H9 (cell line): ENCODE measurements at places on chromosomes 4 and X.
A peak's percentile ranks its signal among the peaks of the same experiment; 100 is the strongest.

DNA sequence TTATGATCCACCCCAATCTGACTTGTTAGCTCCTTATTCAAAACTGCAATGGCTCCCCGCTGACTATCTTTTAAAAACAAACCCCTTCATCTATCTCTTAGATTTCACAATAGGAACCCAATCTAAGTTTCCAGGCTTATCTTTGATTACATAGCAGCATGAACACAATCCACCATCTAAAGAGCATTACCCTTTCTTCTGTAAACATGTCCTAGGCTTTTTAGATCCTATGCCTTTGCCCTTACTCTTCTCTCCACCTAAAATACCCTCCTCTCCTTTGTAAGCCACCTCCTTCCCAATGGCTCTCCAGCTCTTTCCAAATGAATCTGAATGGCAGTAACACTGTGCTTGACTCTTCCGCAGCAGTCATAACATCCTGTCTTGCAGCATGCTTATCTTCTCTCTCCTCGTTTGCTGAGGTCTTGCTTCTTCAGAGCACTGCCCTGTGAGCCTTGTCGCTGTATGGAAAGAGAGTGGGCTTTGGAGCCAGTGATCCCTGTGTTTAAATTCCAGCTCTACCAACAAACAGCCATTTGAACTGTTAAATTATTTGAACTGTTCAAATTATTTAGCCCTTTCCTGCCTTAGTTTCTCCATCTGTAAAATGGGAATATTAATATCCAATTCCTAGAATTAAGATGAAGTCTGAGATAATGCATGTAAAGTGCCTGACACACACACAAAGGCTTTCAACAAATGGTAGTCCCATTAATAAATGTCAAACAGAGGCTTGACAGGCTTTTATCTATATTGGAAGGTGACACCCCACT, 16.2 kb upstream of the TSPAN5 start:
- no peak for DNase-seq

DNA sequence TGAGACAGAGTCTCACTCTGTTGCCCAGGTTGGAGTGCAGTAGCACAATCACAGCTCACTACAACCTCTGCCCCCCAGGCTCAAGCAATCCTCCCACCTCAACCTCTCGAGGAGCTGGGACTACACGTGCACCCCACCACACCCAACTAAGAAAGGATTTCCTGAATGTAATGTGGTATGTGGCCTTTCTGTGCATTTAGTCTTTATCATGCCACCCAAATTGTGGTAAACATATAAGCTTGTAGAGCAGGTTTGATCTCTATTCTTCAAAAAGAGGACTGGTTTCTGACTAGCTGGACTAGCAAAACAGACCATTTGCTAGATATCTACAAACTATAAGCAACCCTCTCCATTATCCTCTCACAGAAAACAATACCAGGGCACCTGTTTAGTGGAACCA, 33.6 kb downstream of the ELOVL6 start:
- DNase-seq = no peak

DNA sequence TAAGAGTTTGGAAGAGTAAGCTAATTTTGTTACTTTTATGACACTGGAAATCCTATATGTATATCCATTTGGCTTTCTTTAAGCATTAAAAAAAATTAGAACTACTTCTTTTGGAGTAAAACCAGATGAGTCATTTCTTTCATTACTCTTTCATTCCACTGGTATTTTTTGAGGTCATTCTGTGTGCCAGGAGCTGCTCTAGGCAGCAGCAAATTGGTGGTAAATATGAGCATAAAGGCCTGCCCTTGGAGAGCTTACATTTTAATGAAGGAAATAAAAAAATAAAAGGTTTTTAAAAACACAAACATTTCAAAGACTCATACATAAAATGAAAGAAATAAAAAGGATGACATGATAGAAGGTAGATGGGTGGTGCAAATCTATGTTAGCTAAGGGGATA, 37.4 kb downstream of the MID1 start:
- DNase-seq = no peak

DNA sequence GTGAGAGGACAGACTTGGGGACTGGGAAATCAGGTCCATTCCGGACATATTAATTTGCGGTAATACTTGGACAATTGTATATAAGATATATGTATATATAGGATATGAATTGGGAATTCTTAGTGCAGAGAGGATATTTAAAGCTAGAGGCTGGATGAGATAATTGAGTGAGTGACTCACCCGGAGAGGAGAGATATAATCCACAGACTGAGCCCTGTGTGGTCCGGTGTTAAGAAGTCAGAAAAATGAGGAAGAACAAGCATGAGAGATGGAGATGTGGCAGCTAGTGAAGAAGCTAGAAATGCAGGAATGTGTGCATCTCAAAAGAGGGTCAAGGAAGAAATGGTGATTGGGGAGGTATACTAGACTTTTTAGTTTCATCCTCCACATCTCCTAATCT, 336.2 kb downstream of the SLC7A11 start:
- DNase-seq = no peak

DNA sequence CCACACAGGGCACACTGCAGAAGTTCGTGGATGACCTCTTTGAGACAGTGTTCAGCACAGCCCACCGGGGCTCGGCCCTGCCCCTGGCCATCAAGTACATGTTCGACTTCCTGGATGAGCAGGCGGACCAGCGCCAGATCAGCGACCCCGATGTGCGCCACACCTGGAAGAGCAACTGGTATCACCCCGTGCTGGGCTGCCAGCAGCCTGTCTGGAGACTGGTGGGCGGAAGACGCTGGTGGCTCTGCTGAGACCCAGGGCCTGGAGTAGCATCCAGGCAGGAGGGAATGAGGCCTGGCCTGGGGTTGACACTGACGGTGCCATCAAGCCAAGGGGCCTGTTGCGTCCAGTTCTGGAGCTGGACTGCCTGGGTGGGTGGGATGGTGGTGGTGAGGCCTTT, 8.6 kb downstream of the LAGE3 start:
- DNase-seq = no peak

- no peak for DNase-seq
Observed at GRCh38 chrX:36856849-36857248, 151.3 kb upstream of the FAM47C start.

- DNase-seq = no peak
Observed at GRCh38 chr4:7680106-7680505, 245.4 kb upstream of the PSAPL1 start.

DNA sequence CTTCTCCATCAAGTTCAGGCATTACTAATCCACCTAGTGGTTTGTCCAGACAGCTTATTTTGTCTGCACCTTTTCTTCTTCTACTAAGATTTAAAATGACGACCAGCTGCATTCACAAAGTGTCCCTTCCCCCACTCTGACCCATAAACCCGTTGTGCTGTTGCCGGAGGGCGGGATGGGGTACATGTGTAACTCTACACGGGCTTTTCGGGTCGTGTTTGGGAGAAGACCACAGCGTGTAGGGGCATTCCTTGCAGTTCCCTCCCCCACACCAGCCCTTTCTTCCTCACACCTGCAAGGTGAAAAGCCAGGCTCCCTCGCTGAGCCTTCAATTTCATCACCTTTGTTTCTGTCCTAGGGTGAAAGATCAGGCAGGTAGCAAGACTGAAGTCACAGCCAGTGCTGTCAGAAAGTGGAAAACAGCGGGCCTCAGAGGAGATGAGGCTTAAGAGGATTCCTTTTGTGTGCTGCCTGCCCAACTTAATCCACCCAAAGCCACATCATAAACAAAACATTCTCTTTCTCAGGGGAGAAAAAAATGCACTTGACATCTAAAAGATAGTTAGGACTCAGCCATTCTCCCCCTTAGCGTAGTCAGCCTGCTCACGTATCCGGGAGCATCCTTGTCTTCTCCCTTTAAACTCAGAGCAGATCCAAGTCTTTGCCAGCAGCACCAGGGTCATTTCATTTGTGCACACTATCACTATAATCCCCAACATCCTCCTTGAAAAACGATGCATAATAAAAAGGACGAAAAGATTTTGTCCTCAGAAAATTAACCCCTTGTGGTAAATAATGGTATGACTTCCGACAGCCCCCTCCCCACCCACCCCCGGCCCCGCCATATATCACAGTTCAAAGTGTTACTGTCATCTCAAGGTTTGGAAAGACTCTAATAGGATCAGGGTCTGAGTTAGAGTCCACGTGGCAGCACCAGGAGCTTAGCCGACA, 599.0 kb downstream of the RAB28 start:
- DNase-seq = no peak

DNA sequence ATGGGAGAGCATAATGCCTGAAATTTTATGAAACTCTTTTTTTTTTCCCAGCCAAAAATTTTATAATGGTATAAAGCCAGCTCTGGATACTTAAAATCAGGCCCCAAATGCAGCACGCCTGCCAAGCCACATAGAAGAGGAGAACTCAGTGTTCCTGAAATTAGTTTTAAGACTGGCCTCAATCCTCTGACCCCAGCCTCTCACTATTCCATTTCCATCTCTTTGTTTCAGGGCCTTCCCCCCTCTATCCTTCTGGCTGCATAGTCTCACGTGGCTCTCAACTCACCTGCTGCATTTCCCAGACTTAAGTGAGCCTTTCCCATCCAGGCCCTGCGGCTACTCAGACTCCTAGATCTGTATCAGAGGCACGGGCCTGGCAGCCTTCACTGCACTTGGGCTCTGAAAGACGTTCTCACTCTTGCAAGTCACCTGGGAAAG, 5.2 kb upstream of the CBR4 start:
- DNase-seq = peak; percentile 35

DNA sequence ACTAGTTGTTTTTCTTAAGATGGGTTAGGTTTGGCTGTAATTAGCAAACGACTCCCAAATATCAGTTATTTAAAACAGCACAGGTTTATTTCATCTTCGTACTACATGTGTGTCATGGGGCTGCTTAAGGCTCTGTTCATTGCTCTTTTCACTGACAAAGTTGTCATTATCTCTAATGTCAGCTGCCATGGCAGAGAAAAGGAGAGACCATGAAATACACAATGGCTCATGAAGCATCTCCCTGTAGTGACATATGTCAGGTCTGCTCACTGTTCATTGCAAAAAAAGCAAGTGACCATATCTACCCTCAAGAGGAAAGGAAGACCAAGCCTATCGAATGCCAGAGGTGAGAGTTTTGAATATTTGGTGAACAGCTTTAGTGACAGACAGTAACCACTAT, 52.2 kb upstream of the PCDH7 start:
- DNase-seq = no peak

DNA sequence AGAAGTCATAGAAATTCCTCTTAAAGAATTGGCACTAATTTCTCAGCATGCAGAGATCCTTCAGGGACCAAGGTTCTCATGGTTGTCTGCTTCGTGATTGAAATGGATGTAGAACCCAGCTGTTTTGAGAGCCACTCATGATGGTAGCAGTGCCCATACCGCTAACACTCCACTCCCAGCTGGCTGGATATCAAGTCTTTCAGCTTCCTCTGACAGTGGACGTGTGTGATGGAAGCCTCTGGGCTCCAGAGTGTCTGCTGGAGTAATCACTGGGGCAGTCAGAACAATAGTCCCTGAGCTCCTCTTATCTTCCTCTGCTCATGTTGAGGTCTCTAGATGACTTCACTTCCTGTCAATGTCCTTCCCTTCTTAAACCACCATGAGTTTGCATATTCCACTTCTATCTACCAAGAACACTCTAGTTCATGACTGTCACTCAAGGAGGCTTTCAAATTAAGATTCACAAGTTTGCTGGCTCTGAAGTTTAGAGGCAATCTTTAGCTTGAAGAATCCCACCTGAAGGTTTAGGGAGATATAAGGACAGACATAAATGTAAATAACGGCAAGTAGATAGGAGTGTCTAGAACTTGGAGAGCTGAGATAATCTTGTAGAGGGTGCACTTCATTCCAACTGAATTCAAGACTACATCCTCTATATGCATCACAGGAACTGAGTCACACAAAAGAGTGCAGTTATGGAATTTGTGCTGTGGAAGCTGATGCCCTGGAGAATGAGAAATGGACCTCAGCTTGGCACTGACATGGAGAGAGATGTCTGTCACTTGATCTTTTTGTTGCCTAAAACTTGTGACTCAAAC, 64.5 kb upstream of the WDR1 start:
- DNase-seq = no peak

- no peak for DNase-seq
Observed at GRCh38 chr4:3384771-3385710, 56.7 kb upstream of the HGFAC start.

DNA sequence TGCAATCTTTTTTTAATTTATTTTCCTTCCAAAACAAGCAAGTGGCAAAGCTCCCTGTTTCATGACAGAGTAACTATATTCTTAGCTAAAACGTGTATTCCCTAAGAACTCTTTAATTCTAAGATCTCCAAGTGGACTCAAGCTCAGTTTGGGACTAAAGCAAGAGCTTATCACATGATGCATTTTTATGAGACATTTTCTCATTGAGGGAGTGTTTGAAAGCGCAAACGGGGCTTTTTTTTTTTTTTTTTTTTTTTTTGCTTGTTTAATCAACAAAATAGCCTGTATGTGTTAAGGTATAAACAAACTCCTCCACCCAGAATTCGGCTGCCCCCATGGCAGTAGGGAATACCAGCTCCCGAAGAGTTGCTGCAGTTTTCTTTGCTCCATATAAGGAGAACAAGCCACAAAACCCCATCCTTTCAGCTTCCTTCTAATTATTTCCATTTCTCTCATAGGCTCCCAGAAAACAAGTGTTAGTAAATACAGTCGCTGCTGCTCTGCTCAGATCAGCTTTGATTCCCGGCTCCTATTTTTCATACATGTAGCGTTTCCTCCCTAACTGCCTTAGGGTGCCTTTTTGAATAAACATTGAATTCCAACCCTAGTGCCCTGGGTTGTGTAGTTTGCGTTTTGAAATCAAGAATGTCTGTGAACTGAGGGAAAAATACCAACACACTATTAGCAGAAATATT, 669 bp upstream of the PPARGC1A start:
- DNase-seq = no peak

- no peak for DNase-seq
Observed at GRCh38 chr4:15035159-15035558, 32.9 kb downstream of the CPEB2 start.

DNA sequence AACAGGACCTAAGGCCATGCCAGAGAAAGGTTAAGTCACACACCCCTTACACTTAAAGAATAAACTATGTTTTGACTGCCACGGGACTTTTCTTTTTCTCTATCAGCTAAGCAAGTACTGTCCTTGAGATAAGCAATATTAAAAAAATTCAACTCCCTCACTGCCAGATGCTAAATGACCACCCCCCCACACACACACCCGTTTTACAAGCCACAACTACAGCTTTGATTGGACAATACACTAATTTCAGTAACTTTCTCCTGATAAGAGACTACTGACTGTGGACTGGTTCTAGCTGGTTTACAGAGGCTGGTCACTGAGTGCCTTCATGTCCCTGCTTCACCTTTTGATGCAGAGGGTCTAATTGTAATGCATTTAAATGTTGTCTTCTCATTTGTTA, 63.9 kb upstream of the HOPX start:
- no peak for DNase-seq

- no peak for DNase-seq
Observed at GRCh38 chrX:22060415-22061280, 28.5 kb downstream of the PHEX start.
